Stimulated activated CD8-positive, alpha-beta memory T cell treated with anti-CD3 and anti-CD28 coated beads, Interleukin-15, amount 100 ng/mL, for 4 hours (primary cell): ENCODE measurements at places on chromosomes 3 and 15.

DNA sequence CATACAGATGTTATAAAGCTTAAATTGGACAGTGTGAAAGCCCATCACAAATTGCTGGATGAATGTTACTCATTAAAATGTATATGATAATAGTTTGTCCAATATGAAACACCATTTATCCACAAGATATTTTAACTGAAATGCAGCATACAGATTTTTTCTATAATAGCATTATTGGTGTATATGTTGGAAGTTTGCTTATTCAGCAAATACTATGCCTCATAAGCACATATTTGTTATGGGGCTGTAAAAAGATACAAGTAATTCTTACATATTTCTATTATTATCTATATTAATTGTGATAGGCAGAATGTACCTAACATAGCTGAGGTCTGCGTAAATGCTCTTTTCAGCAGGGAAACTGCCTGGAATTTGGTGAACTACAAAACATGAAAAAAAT is 790.5 kb downstream of the DIPK2A start:
- no peak for DNase-seq

DNA sequence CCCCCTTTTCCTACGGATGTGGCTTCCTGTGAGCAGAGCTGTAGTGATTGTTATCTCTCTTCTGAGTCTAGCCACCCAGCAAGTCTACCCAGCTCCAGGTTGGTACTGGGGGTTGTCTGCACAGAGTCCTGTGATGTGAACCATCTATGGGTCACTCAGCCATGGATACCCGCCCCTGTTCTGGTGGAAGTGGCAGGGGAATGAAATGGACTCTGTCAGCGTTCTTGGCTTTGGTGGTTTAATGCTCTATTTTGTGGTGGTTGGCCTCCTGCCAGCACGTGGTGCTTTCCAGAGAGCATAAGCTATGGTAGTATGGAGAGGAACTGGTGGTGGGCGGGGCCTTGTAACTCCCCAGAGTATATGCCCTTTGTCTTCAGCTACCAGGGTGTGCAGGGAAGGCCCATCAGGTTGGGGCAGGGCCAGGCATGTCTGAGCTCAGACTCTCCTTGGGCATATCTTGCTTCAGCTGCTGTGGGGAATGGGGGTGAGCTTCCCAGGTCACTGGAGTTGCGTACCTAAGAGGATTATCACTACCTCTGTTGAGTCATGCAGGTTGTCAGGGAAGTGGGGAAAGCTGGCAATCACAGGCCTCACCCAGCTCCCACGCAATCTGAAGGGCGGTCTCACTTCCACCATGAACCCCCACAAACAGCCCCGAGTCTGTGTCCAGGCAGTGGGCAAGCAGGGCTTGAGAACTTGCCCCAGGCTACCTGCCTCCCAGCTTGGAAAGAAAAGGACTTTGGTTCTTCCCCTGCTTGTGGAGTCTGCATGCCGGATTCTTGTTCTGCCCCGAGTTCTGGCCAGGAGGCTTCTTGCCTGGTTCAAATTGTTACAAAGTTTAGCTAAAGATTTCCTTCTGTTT is 9.0 kb upstream of the ADGRG7 start:
- no peak for DNase-seq

DNA sequence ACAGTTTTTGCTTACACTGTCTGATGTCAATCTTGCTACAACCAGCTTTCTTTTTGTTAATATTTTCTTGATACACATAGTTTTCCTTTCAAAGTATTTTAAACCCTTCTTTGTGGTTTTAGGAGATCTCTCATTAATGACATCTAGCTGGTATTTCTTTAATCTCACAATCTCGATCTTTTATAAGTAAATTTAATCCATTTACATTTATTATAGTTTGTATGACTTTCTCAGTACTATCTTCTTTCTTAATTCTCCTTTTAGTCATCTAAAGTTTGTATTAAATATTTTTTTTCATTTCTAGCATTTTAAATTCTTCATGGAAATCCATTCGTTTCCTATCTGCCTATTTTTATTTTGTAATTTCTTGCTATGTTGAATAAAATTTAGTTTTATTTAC is 55.4 kb downstream of the MRPL3 start:
- no peak for DNase-seq

DNA sequence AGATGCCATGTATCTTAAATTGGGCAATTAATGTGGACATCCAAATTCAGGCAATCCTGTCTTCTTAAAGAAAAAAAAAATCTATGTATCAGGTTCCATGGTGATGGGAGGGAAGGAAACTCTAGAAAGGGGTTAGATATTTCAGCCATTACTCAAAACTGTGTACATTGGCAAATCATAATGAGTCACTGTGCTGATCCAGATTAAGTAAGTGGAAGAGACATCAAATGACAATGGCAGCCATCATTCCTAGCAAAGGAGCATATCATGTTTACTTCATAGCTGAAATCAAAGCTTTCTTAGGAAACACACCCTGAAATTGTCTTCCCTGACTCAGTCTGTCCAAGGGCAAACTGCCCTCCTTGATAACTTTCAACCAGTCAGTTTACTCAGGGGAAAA is 713.3 kb upstream of the GBE1 start:
- no peak for DNase-seq

DNA sequence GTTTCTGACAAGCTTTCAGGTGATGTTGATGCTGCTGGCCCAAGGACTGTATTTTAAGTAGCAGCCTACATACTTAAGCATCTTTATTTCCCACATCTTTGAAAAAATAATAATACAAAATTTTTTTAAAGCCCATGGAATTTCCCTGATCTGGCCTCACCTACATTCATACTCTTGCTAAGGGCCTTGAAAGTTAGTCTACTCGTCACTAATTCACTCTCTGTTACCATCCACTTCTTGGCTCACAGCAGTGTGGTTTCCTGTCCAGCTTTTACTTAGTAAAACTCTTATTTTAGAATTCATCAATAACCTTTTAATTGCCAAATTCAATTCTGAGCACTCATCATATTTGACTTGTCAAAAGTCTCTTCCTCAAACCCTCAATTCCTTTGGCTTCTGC is 59.3 kb upstream of the CRTC3 start:
- no peak for DNase-seq

DNA sequence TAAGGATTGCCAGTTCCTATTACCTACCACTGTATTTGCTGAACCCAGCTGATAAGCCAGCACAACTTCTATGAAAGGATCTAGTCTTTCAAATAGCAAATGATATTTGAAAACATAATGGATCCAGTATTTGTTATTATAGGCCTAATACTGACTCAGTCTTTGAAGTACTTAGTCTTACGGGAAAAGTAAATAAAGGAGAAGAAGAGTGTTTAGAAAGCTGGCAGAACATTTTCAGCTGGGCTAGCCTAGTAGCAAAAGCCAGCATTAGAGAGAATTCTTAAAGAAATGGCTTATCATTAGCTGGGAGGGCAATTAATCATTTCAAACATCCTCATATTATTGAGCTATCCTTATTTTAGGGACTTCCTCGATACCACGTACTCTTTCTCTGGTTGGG is 101.4 kb upstream of the GOLIM4 start:
- no peak for DNase-seq

DNA sequence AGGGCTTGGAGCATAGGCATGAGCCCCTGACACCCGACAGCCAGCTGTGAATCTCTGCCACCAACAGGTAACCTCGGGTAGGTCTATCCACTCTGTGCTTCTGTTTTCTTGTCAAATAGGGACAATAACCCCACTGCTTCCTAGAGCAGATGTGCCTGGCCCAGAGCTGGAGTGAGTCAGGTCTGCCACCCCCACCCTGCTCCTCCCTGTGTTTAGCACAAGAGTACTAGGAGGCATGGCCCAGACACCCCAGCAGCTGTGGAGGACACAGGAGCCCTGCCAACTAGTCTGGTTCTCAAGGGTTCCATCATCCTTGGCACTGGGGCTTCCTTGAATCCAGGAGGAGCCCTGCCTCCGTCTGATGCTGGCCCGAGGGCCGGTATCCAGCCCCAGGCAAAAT is 33.7 kb upstream of the TMEM115 start:
- no peak for DNase-seq
